Activated naive CD8-positive, alpha-beta T cell treated with anti-CD3 and anti-CD28 coated beads for 36 hours (primary cell): ENCODE measurements at places on chromosomes 4 and X.

GRCh38 chrX:42519666-42520231, 258.2 kb downstream of the PPP1R2C start:
- no peak for DNase-seq

GRCh38 chr4:163958751-163959150, 464.3 kb downstream of the TMA16 start:
- no peak for DNase-seq

DNA sequence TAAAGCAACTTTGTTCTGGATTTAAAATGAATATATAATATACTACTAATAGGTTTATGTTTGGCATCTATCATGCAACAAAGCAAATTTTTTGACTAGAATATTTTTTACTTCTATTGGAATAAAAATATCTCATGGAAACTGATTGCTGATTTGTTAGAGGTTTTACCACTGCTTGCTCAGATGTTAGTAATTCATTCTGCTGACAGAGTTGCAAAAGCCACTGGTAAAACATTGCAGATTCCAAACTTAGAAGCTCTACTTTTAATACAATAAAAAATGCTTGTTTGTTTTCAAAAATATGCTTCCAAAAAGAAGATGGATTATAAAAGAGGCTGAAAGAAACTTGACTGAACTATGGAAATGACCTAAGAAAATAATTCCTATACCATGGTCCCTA, 795.2 kb downstream of the PCDH18 start:
- no peak for DNase-seq

GRCh38 chrX:79084923-79085322, 59.6 kb upstream of the GPR174 start:
- no peak for DNase-seq

DNA sequence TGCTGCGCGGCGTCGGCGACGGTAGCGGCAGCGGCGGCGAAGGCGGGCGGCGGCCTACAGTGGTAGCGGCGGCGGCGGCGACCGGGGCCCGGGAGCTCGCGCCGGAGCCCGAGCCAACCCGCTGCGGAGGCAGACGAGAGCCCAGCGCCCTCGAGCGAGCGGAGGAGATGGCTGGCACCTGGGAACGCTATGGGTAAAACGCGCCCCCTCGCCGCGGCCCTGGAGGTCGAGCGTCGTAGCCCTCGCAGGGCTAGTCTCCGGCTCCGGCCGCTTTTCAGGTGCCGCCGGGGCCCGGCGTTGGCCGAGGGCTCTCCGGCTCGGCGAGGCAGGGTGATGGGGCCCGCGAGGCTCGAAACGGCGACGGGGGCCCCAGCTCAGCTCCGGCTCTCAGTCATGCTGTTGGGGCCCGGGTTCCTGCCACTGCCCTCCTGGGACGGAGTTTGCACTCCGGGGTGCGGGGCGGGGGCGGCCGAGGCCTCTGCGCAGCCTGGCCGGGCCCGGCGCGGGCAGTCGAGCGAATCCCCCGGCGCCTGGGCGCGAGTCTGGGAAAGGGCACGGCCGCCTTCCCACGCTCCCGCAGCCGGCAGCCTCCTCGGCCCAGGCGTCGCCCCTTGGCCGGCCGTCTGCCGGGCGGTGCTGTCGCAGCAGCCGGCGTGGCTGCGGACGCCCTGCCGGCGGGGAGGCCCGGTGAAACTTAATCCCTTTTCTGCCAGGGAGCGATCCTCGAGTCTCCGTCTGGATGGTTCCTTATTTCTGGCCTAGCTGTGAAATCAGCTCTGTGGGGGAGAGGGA, 768 bp downstream of the MID2 start:
- DNase-seq, result peak; percentile 36

GRCh38 chr4:153530284-153530999, 64.3 kb downstream of the TMEM131L start:
- DNase-seq, result peak; percentile 46

GRCh38 chrX:152913910-152914309, 16.0 kb downstream of the ZNF185 start:
- no peak for DNase-seq
